IMR-90 (cell line): ENCODE measurements at places on chromosomes 7 and 10. TPM values are rescaled to one million over a fixed set of nuclear protein-coding genes. Genes with fewer than 3 reads are reported as not detected.

DDIT4 gene
- polyA plus RNA-seq: 31.0 and 59.6 TPM in 2 replicates

TRIM8 gene
- polyA plus RNA-seq: 124 and 126 TPM in 2 replicates

CABCOCO1 gene
- 0.19 and 0.31 TPM in 2 replicates for polyA plus RNA-seq

ITGB1 gene
- polyA plus RNA-seq: 1,631 and 2,066 TPM in 2 replicates

HOXA1 gene
- 1.7 and 1.8 TPM in 2 replicates for polyA plus RNA-seq

DOCK1 gene
- 22.2 and 28.2 TPM in 2 replicates for polyA plus RNA-seq

DNA2 gene
- 3.3 and 3.9 TPM in 2 replicates for polyA plus RNA-seq

CYP3A7 gene
- not detected in 2 replicates for polyA plus RNA-seq

ZNF282 gene
- polyA plus RNA-seq: 11.9 and 13.6 TPM in 2 replicates

ECHDC3 gene
- 4.3 and 5.0 TPM in 2 replicates for polyA plus RNA-seq

CTTNBP2 gene
- 6.6 and 7.1 TPM in 2 replicates for polyA plus RNA-seq

CHAT gene
- polyA plus RNA-seq: not detected in 2 replicates
